Endodermal cell (in vitro differentiated cells): ENCODE measurements at places on chromosomes 4 and X. TPM values are rescaled to one million over a fixed set of nuclear protein-coding genes. Genes with fewer than 3 reads are reported as not detected.

The NALF2 gene
- 56.4 to 72.5 TPM (median 63.0 TPM) in 3 replicates for total RNA-seq

The FAM53A gene
- 3.6 and 4.9 TPM in 2 replicates for total RNA-seq

The STIM2 gene
- total RNA-seq, result 15.0 to 24.7 TPM (median 23.2 TPM) in 3 replicates

The SPATA4 gene
- total RNA-seq, result 0.45 TPM in 1 of 3 replicates, not detected in the others

The OPRPN gene
- total RNA-seq, result not detected in 2 replicates

GRCh38 chr4:101960431-101960830, 169.9 kb downstream of the BANK1 start:
- no peak for DNase-seq

GRCh38 chr4:36213977-36214376, 30.3 kb downstream of the ARAP2 start:
- no peak for DNase-seq

DNA sequence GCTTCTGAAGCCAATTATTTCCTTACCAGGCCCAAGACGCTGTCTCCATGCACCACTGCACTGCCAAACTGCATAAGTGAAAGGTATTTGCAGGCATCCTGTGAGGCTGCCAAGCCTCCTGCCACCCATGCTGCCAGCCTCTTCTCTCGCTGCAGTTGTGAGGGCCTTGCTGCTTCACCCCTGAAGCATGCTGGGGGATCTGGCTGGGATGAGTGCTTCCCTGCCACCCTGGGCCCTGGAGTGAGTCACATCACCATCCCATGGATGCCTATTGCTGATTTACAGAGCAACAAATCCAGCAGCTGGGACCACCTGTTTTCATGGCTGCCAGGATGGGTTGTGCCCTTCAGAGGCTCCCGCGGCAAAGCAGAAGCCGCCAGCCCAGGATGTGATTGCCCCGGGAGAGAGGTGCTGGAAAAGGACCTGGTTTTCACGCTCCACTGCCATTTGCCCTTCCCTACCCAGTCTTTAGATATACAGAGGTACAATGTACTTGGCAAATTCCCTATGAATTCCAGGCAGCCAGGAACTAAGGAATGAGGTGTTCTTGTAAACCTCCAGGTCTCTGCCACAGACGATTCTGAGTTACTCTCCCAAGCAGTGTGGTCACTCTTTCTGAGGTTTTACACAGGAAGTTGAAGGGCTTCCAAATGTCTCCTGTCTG, 41.5 kb upstream of the PTCHD1 start:
- DNase-seq, result no peak

- DNase-seq, result peak; percentile 87
Observed at GRCh38 chrX:136953867-136954787, 73.6 kb upstream of the RBMX start.

DNA sequence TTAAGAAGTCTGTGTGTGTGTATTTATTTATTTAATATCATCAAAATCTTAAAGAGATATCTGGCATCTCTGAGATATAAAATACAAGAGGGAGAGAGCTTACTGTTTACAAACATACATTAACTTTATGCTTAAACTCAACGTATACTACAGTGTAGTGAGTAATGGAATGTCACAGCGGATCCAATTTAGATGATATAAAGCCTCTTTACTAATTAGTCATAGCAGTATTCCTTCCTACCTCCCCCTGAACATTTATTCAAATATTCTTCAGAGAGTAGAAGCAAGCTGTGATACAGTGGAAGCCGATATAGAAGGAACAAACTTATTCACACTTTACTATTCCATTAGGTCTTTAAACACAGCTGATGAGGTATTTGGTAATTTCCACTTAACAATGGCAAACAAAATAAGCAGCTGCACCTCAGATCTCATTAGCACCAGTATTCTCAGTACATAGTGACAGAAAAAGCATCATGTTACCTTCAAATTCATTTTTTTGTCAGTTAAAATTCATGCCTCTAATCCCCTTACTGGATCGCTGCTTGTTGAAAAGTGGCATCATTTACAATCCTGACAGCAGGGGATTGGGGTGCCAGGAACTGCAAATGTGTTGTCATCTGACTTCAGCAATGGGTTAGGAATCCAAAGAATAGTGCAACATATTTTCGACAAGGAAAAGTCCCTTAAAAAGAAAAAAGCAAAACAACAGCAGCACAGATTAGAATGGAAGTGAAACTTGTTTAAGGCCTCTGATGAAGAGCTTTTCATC, 658.7 kb upstream of the EPHA5 start:
- DNase-seq, result no peak

DNA sequence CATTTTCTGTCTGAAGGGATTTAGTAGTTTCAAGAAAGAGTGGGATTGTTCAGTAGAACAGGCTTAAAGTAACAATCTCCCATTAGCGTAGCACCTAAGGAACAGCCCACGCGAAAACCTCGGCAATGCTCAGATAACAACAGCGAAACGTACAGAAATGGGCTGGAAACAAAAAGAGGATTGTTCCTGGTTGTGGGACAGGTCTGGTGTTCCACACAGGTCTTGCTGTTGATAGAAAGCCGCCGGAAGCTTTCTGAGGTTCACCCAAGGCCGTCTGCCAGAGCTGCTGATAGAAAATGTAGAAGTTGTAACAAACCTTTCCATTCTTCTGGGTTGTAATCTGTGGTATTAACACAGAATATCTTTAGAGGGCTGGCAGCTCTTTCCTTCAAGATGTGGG, 69.4 kb upstream of the CLCN4 start:
- DNase-seq, result no peak

- peak; percentile 61 for DNase-seq
Observed at GRCh38 chrX:52574416-52575275, 57.8 kb upstream of the XAGE1B start.

GRCh38 chr4:159105761-159106243, 2.9 kb downstream of the RAPGEF2 start:
- peak; percentile 55 for DNase-seq

GRCh38 chr4:48570646-48571220, 80.7 kb downstream of the ZAR1 start:
- DNase-seq, result no peak

- no peak for DNase-seq
Observed at GRCh38 chr4:153266988-153267387, 62.7 kb downstream of the TRIM2 start.

DNA sequence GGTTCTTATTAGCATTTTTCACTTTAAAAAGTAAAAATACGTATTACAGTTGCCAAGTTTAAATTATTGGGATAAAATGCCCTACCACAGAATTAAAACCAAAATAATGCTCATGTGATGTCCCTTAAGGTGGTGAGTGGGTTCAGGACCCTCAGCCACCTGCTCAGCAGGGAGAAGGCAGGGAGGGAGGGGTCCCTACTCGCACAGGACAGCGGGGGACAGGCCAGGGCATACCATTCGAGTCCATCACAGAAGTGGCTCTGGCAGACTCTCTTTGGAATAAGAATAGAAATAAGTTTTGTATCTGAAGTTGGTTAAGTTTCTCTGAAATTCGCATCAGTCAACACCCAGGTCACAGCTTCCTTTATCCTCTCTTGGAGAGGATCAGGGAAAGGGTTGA, 37.7 kb downstream of the NOP14 start:
- DNase-seq, result no peak

- no peak for DNase-seq
Observed at GRCh38 chrX:100905620-100906019, 23.1 kb downstream of the XKRX start.

- DNase-seq, result no peak
Observed at GRCh38 chr4:141037446-141037845, 95.8 kb downstream of the RNF150 start.

- DNase-seq, result no peak
Observed at GRCh38 chr4:186286581-186286980, 20.6 kb downstream of the F11 start.

DNA sequence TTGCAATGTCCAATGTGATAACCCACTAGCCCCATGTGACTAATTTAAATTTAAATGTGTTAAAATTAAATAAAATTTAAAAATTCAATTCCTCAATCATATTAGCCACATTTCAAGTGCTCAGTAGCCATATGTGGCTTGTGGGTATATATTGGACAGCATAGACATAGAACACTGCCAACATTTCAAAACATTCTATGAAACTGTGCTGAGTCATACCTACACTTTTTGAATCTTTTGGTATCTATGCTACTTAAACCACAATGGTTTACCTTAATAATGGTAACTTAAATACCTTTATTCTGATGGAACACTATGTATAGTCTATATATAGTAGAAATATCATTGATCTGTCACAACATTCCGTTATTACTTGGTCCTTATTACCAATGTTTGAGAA, 223.4 kb upstream of the ATOH1 start:
- no peak for DNase-seq
